Stimulated activated CD4-positive, alpha-beta T cell treated with anti-CD3 and anti-CD28 coated beads, Interleukin-12 subunit alpha, Interleukin-12 subunit beta, amount 100 ng/mL, for 24 hours (primary cell): ENCODE measurements at places on chromosomes 16 and 17.

GRCh38 chr17:80850817-80851216 lies 140.8 kb upstream of the CHMP6 start:
- DNase-seq = no peak

DNA sequence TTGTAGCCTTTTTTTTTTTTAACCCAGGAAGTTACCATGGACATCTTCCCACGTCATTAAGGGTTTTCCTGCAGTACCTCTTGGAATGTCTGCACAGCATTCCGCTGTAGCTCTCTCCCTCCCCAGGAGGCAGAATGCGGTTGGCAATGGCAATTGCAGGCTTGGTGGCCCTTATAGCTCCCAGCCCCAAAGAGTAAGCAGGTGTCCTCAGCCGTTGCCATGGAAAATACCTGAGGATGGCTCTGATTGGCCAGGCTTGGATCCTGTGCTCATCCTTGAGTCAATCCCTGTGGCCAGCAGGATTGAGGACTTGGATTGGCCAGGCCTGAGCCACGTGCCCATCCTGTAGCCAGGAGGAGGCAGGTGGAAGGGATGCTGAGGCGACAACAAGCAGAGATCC lies 15.5 kb upstream of the TIMP2 start:
- no peak for DNase-seq

DNA sequence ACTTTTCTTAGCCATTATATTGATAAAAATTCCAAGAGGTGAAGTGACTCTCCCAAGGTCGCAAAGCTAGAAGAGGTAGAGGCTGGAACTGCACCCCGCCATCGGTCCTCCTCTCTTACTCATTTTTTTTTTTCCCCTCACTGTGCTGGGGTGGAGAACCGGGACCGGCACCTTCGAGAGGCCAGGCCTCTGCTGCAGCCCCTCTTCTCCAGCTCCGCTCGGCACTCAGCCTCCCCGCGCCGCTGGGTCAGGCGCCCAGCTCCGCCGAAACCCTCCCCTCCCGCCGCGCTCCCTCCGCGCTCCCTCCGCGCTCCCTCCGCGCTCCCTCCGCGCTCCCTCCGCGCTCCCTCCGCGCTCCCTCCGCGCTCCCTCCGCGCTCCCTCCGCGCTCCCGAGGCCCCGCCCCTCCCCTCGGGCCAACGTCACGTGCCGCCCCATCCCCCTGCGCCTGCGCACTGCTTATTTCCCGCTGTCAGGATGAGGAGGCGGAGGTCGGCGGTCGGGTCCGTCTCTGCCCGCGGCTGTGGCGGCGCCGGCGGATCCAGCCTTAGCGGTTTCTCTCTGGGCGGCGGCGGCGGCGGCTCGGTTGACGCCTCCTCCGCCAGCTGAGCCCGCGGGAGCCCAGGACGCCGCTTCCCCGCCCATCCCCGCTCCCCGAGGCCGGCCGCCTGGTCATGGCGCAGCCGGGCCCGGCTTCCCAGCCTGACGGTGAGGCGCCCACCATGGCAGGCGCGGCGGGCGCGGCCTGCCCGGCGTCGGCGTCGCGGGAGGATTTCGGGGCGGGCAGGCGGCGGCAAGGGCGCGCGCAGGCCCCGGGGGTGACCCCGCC lies at the start of gene RABEP1:
TSS of gene RABEP1 (plus strand) at position 471 of the 828 bp plus-strand sequence. CDS start at position 674, 203 bp downstream.
- DNase-seq = peak; percentile 92

GRCh38 chr17:21194226-21194625 lies 19.7 kb downstream of the TMEM11 start:
- DNase-seq = no peak

- DNase-seq = no peak
Measured at GRCh38 chr17:81002409-81003361, 11.0 kb downstream of the CHMP6 start.

- DNase-seq = no peak
Measured at GRCh38 chr17:67324330-67324729, 42.0 kb downstream of the PSMD12 start.
